ENCODE measurements at places on chromosomes 16 and 17. TPM values are rescaled to one million over a fixed set of nuclear protein-coding genes. Genes with fewer than 3 reads are reported as not detected.

CCL3 gene
- total RNA-seq = not detected

C1QTNF1 gene
- total RNA-seq = 98.7 TPM

SP2 gene
- 0.23 TPM for total RNA-seq

CDH13 gene
- total RNA-seq = 115 TPM

GNG13 gene
- not detected for total RNA-seq

LHX1 gene
- not detected for total RNA-seq
